ENCODE measurements at places on chromosomes 5 and 9.

GRCh38 chr9:98334796-98335195, 79.3 kb upstream of the TBC1D2 start:
- DNase-seq: no peak

DNA sequence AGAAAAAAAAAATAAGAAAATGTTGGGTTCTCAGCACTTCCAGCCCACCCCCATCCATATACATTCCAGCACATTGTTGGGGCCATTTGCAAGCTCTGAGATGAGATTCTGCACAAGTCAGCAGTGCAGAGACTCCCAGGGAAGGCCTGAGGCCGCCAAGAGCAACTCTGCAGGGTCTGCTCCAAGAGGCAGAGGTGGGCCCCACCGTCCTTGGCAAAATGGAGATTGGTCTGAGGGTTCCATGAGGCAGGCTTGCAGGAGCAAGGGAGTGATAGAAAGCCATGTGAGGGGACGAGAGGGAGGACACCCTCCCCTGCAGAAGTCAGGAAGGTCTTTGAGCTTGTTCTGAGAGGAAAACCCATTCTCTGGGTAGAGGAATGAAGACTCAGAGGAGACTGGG, 51.9 kb upstream of the SAP30L start:
- no peak for DNase-seq

GRCh38 chr9:105418588-105419500, 29.0 kb upstream of the FSD1L start:
- DNase-seq: no peak

GRCh38 chr5:124670722-124671184, 75.7 kb downstream of the ZNF608 start:
- no peak for DNase-seq

GRCh38 chr5:88736494-88736893, 146.5 kb downstream of the MEF2C start:
- DNase-seq: no peak

DNA sequence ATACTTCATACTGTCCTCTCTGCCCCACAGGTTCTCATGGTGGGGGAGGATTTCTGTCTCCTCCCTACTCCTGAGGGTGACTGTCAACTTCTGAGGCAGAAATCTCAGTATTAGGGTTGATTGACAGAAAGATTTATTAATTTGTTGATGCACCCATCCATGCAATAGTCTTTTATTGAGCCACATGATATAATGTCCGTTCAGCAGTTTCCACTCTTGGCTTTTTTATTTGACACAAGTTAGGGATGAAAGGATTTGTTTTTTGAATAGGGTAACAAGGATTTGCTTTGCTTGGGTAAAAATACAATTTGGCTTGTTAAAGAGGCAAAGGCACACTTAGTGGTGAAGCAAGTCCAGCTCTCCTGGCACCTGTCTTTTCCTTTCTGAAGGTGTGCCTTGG, 125.0 kb downstream of the ADAMTSL1 start:
- DNase-seq: no peak

- DNase-seq: no peak
Measured at GRCh38 chr9:126613651-126614050, at the start of gene LMX1B. Gene LMX1B, plus strand, starts transcription at chr9:126613928. Its CDS starts 522 bp downstream, at chr9:126614450.

DNA sequence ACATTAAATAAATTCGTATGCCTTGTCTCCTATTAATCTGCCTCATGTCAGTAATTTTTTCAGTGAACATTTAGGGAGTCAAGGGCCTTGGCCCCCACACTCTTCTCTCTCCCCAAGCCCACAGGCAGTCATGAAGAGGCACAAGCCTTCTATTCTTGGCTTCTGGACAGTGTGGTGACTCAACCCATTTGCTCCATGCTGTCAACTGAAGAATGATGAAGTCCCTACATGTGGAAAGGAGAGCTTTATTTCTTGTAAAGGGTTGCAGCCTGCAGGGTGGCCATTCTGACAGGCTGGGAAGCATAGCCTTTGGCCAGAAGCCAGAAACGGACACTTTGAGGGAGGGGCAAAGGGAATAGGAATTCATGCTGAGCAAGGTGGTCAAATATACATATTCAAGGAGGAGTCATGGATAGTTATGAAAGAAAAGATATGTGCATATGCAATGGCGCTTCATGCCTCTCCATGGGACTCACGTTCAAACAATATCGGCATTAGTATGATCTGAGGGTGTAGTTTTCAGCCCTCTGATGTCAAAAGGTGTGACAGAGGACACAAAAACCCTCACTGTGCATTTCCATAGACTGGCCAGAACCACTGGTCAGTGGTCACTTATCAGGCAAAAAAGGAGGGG, 31.3 kb downstream of the ANKRA2 start:
- DNase-seq: no peak

GRCh38 chr5:79577693-79578092, 34.5 kb upstream of the TENT2 start:
- DNase-seq: no peak

DNA sequence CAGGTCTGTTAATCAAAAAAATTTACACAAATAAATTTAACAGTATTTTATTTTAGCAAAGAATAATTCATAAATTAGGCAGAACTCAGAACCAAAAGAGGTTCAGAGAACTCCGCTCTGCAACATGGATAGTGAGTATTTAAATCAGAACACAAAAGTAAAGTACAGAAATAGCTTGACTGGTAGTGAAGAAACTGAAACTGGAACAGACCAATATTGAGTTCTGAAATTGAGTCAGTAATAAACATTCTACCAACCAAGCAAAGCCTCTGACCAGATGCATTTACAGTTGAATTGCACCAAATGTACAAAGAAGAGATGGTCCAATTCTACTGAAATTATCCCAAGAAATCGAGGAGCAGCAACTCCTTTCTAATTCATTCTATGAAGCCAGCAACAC, 1542.8 kb downstream of the EFNA5 start:
- no peak for DNase-seq

DNA sequence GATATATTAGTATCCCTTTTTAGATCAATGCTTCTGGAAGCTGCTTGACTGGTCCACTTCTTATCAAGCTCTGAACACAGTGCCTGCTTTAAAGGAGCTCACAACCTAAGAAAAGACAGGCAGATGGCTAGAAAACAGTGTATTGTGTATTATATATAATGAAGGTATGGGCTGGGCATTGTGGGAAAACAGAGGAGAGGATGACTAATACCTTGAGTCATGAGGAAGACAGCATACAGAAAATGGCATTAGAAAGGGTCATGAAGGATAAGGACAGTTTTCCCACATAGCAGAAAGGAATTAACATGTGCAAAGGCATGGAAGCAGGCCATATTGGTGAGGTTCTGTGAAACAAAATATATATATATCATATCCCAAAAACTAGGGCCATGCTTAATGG, 309.6 kb downstream of the MLLT3 start:
- no peak for DNase-seq

DNA sequence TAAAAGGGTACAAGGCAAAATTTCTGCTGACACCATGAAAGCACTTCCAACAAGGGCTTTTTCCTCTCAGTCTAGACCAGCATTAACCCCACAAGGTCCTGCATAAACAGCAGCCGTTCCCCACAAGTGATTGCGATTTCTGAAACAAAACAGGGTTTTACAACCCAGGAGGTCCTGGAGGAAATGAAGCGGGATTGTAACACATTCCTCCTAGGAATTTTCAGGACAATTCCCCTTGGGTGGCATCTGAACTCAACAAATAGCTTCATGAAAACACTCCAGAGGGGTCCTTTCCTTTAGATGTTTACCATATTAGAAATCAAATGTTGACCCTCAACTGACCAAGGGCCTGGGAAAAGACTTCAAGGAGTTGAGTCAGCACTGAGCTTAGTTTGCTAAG, 36.7 kb upstream of the SHC3 start:
- DNase-seq: no peak

GRCh38 chr5:39584927-39585326, 160.1 kb upstream of the DAB2 start:
- DNase-seq: no peak

DNA sequence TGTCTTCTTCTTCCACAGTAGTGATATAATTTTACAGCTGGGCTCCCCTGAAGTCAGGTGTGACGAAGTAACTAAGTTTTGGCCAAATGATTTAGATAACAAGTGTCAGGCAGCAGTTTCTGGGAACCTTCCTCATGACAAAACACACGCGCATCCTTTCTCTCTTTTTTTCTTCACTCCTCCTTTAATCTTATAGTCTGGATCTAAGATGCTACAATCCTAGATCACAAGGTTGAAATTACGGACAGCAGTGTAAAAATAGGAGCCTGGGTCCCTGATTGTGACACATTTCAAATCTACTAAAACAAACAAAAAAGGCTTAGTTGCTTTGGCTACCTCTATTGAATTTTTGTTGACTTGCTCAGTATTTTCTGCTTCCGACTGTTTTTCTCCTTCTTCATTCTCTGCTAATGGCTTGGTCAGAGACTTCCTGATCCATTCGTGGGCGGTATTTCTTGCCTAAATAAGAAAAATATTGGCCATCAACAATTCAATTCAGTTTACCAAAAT, 36.1 kb downstream of the FAM114A2 start:
- no peak for DNase-seq

DNA sequence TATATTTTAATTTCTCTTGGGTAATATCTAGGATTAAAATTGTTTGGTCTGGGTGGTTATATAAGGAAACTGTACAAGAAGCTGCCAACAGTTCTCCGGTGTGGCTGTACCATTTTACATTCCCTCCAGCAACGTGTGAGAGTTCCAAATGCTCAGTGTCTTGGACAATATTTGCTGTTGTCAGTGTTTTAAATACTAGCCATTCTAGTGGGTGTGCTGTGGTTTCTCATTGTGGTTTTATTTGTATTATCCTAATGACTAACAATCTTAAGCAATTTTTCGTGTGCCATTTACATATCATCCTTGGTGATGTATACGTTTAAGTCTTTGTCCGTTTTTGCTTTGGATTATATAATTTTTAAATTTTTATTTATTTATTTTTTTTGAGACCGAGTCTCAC, 34.0 kb downstream of the TNFSF15 start:
- no peak for DNase-seq

DNA sequence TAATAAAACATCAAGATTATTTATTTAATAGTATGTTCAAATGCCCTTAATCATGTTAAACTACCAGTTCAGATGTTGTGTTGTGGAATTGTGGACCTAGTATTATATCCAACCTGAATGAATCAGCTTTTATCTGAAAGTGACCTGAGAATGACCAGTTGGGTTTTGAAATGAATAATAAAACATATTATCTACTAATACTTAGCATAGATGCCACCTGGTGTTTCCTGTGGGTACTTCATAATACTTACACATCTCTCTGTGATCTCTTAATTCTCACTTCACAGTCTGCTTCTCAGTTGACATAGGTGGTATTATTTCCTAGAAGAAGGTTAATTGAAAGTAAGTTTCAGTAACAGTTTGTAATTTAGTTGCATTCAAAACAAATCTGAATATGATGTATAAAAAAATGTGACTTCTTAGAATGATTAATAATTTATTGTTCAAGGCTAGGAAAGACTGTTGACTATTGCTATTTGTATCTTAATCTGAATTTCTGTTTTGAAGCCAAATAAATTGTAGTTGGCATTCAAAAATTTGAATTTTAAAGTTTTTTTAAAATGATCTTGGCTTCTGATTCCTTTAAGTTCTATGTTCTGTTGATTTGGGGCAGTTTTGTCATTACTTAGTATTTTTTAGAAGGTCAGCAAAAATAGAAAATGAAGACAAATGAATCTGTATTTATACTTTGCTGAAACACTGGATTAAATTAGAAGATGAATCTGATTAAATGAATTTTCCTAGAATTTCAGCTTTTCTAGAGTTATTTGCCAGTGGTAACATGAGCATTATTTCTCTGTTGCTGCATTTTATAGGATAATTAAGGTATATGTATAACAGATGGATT, 48.2 kb downstream of the KIF2A start:
- DNase-seq: no peak

GRCh38 chr9:95350266-95350665, 32.8 kb upstream of the FANCC start:
- no peak for DNase-seq

GRCh38 chr5:68352166-68352565, 136.6 kb downstream of the PIK3R1 start:
- DNase-seq: no peak

DNA sequence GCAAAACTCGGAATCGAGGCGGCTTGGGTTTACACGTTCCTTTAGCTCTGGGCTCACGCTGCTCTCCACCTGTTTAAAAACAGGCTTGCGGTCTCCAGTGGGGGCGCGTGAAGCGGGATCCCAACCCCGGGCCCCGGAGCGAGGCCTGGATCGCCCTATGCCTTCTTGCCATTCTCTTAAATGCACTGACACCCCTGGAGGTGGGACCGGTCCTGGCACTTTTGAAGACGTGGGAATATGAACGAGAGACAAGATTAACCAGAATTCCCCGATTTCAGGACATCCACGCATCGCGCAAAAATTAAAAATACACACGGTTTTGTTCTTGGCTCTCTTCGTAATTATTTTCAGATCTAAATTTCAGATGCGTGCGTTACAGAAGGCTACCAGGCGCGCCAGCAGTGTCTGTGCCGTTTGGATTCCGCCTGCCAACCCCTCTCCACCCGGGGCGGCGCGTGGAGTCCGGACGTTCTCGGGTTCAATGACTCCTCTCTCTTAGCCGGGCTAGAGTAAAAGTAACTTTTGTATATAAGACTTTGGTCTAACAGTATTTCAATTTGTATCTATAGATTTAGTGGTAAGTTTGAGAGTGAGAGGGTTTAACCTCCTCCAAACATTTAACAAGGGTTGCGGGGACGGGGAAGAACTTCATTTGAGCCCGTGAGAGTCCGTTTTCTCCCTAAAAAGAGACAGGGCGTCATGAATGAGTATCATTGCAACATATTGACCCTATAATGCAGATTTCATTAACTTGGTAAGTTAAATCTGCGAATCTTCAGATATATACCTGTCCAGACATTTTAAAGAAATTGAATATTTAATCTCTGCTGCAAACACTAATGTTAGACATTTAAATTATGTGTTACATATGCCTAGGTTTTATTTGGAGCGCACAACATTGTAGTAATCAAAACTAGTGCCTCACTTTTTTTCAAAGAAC, 3.8 kb downstream of the FOXD1 start:
- no peak for DNase-seq

DNA sequence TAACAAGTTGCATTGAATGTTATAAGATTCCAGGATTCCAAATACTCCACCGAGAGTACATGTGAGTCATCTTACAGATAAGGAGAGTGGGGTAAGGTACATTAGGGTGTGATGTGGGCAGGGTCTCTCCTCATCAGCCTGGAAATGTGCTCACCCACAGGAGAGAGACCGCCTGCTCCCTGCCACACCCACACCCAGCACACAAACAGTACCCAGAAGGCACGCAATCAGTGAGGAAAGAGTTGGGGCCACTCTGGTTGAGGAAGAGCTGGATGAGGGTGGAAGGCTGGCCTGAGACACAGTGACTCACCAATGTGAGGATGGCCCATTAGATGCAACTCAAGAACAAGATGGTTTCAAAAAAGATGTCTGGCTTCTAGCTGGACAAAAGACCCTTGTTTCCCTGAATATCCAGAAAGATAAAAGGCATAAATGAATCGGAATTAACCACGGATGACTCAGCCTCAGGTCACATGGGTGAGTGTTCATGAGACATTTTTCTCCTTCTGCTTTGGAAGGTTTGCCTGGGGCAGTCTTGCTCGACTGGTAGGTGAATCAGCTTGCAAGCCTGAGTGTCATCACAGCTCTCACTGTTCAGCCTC, 51.1 kb upstream of the LHFPL2 start:
- no peak for DNase-seq

- no peak for DNase-seq
Measured at GRCh38 chr9:111001526-111001925, 36.7 kb downstream of the LPAR1 start.

Data from stimulated activated CD4-positive, alpha-beta T cell treated with anti-CD3 and anti-CD28 coated beads, Interleukin-4, amount 100 ng/mL, for 4 hours (primary cell).